Fibroblast of skin of right quadriceps (primary cell): ENCODE measurements at places on chromosomes 1 and 21.

DNA sequence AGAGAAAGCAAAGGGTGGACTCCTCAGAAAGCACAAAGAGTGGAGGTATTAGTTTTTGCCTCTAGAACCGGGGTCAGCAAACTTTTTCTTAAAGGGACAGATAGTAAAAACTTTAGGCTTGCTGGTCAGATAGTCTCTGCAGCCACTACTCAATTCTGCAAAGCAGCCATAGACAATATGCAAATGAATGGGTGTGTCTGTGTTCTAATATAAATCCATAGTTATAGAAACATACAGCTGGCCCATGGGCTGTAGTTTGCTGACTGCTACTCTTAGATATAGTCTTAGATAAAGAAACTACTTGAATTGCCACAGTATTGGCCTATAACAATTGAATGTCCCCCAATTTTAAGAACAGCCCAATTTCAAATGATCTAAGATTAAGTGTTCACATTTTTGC is 101.6 kb upstream of the CACHD1 start:
- DNase-seq, result no peak

GRCh38 chr1:227532019-227532619 is 31.2 kb upstream of the ZNF678 start:
- no peak for DNase-seq

DNA sequence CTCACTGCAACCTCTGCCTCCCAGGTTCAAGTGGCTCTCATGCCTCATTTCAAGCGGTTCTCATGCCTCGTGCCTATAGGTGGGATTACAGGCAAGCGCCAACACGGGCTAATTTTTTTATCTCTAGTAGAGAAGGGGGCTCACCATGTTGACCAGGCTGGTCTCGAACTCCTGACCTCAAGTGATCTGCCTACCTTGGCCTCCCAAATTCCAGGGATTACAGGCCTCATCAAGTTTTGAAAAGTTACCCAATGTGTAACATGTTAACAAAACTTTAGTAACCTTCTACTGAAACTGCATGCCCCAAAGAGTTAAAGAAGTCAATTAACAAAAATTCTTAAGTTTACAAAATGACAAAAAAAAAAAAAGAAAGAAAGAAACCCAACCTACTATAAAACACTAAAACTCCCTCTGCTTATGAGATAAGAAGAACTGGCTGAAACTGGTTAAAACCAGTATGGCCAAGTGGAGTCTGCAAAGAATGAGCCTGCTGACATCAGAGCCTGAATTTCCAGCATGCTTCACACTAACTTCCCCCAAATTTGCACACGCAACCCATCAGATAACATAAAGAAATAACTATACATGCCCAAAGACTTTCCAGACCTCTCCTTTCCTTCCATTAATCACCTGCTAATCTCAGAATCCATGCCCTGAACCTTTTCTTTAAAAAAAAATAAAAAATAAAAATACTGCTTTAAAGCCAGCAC is 25.5 kb upstream of the PSMG1 start:
- no peak for DNase-seq

DNA sequence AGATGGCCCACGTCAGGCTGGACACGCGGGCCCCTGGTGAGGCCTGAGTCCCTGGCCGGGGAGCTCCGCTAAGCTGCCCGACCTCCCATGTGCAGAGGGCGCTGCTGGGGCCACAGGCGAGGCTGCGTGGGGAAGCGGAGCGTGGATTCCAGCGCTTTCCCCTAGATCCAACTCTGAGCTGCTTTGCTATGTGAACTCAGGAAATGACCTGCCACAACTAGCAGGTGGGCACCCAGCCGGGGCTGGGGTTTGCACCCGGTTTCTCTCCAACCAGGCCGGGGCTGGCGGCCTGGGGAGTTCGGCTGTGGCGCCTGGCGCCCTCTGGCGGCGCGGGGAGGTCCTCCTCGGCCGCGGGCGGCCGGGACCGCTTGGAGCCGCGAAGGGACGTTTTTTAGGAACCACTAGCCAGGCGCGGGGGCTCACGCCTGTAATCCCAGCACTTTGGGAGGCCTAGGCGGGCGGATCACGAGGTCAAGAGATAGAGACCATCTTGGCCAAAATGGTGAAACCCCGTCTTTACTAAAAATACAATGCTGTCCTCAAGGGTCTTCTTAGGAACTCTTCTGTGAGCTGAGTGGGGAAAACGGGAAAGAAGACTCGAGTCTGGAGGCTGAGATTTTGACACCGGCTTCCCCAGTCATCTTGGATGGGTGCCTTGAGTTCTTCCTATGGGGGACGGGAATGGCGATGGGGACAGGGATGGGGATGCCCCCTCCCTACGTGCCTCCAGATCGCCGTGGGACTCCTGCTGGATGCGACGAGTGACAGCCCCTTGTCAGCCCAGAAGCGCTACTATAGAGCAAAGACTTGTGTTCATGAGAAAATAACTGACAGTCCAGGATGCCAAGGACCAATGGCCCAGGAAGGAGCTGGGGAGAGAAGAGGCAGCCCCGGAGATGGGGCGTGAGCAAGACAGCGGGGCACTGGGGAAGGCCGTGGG is 12.6 kb downstream of the PYCR2 start:
- DNase-seq, result peak; percentile 44

GRCh38 chr1:46587069-46587468 is 17.0 kb downstream of the MKNK1 start:
- DNase-seq, result no peak

- no peak for DNase-seq
These were observed 254.2 kb downstream of the GPR52 start for GRCh38 chr1:174702011-174702410.

DNA sequence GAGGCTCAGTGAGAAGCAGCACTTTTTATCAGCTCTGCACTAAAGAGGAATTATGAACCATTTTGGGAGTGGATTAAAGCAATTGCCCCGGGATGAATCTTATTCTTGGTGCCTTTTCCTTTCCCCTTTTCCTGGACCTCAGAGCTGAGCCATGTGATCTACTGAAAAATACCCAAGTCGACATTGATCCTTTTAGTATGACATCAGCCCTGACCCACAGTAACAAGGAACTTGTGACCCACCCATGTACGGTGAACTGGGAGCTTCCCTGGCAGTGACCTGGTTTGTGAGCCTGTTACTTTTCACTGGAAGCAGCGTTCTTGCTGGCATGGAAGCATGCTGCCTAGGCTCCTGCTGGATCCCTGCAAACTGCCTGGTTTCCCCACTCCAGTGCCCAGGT is 15.9 kb downstream of the AJAP1 start:
- DNase-seq, result no peak

- DNase-seq, result peak; percentile 61
These were observed 19.8 kb upstream of the MUTYH start for GRCh38 chr1:45359882-45360513.

DNA sequence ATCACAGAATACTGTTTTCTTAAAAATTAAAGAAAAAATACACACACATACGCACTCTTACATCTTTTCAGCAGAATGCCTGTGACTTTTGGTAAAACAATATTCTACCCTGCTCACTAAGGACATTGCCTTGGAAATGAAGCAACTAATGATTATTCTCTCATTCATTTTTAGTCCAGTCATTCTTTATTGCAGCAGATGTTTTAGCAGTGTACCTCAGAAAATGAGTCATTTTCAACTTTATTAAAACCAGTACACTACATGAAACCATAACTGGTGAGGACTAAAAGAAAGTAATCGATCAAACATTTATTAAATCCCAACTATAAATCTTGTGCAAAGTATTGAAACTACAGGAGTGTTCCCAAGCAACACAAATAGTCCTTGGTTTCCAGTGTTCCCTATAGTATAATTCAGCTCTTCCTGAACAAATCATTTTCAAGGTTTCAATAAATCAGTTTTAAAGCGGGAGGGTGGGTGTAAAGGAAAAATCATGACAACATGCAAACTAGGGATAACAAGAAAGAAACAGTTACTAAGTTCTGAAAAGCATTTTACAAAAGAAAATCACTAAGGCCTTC is 114.2 kb downstream of the ADGRL4 start:
- DNase-seq, result peak; percentile 47

- no peak for DNase-seq
These were observed 911.7 kb upstream of the NCAM2 start for GRCh38 chr21:20086508-20086907.

GRCh38 chr1:59397139-59397858 is 100.4 kb downstream of the FGGY start:
- DNase-seq, result no peak

- peak; percentile 52 for DNase-seq
These were observed 196.8 kb downstream of the PTBP2 start for GRCh38 chr1:96918406-96918805.

- no peak for DNase-seq
These were observed 68.7 kb downstream of the PLPP3 start for GRCh38 chr1:56510642-56511021.

GRCh38 chr1:82161700-82162141 is 361.0 kb downstream of the ADGRL2 start:
- DNase-seq, result peak; percentile 61

DNA sequence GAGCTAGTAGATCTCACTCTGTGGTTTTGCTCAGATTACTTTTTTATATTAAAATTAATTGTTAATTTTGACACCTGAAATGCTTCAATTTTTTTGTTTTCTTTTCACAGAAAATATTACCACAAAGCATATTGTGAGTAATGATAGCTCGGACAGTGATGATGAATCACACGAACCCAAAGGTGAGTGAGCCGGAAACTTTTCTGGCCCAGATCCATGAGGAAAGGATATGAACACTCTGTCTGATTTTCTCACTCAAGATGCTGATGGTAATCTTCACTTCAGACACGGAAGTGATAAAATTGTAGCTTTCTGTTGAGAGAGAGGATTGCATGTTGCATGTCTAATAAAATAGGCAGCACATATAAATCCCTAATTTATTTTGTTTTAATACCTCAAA is 121.8 kb downstream of the PLA2G4A start:
- DNase-seq, result peak; percentile 31

GRCh38 chr1:181643631-181644030 is 160.3 kb downstream of the CACNA1E start:
- no peak for DNase-seq

DNA sequence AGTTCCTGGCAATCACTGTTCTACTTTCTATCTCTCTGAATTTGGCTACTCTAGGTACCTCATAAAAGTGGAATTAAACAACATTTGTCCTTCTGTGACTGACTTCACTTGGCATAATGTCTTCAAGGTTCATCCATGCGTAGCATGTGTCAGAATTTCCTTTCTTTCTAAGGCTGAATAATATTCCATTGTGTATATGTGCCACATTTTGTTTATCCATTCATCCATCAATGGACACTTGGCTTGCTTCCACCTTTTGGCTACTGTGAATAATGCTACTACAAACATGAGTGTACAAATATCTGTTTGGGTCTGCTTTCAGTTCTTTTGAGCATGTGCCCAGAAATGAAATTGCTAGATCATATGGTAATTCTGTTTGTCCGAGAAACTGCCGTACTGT is 14.7 kb downstream of the CACHD1 start:
- no peak for DNase-seq

GRCh38 chr1:88802950-88803349 is 88.4 kb downstream of the GTF2B start:
- DNase-seq, result peak; percentile 71

DNA sequence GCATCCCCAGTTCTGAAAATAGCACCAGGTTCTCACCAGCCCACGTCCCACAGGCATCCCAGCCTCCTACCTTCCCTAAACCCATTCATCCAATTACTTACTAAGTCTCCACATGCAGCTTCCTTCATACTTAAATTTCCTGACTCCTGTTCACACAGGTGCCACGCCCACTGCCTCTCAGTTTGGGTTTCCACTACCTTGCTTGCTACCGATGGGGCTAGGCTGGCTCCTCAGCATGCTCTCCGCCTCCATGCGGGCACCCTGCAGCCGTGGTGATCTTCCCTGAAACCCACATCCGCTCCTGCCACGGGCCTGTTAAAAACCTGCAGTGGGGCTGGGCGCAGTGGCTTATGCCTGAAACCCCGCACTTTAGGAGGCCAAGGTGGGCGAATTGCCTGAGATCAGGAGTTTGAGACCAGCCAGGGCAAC is 70.4 kb upstream of the ANGPTL1 start:
- no peak for DNase-seq

GRCh38 chr21:43726686-43727518 is 8.0 kb downstream of the PDXK start:
- DNase-seq, result no peak

GRCh38 chr21:16406355-16406754 is 676.6 kb downstream of the USP25 start:
- no peak for DNase-seq

DNA sequence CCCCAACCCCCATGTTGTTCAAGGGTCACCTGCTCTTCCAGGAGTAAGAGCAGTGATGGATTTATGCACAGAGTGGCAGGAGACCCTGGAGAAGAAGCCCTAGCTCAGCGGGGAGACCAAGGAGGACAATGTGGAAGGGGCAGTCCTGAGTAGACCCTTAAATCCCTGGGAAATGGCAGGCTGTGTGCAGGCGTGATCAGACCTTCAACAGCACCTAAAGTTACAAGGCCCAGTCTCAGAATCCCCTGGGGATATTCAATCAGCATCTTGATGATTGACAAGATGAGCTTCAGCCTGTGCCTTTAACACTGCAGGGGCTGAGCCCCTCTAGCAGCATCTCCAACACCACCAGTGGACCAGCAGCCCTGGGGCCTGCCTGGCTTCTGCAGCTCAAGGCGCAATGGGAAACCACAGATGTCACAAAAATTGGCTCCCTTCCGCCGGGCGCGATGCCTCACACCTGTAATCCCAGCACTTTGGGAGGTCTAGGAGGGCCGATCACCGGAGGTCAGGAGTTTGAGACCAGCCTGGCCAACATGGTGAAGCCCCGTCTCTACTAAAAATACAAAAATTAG is 60.4 kb downstream of the IRF2BP2 start:
- no peak for DNase-seq

- DNase-seq, result no peak
These were observed 71.6 kb downstream of the IVNS1ABP start for GRCh38 chr1:185245466-185245865.

- no peak for DNase-seq
These were observed 30.1 kb downstream of the KCNA10 start for GRCh38 chr1:110488867-110489266.

DNA sequence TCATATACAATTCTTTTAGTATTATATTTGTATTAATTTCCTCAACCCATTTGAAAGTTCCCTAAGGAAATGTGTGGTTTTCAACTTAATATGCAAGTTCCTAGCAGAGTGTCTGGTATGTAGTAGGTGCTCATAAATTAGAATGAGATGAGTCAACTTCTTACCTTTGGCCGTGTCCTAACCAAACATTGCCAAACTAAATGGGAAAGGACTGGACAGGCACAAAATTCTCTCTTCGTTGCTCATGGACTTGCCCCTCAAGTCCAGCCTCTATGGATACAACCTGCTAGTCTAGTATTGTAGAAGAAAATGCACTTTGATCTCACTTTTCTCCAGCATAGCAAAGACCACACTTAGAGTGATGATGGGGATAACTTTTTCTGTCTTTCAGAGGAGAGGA is 11.6 kb upstream of the MRPS14 start:
- DNase-seq, result no peak

DNA sequence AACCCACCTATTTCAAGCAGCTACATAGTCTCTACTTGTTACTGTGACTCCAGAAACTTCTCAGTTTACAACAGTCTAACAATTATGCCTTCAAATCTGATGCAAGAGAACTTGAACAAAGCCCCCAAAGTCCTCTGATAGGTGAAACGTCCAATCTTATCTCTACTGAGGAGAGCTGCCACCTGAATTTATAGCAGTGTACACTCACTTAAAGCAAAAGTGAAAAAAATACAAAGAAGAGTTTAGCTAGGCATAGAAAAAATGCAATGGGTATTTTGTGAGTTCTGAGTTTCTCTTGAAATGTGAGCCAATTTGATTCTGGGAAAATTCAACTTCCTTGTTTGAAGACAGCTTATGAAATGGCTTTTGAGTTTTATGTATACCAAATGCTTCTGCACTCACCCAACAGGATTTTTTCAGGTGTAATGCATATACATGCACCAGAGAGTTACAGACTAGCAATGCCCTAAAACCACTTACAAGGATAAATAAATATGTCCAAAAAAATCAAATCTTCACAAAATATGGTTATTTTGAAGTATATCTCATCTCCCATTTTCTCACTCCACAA is 17.8 kb upstream of the CLIC6 start:
- DNase-seq, result no peak
